Stimulated activated naive CD4-positive, alpha-beta T cell treated with Interleukin-2 at 50 U/mL for 16 hours (primary cell): ENCODE measurements at places on chromosomes 13 and 19.

DNA sequence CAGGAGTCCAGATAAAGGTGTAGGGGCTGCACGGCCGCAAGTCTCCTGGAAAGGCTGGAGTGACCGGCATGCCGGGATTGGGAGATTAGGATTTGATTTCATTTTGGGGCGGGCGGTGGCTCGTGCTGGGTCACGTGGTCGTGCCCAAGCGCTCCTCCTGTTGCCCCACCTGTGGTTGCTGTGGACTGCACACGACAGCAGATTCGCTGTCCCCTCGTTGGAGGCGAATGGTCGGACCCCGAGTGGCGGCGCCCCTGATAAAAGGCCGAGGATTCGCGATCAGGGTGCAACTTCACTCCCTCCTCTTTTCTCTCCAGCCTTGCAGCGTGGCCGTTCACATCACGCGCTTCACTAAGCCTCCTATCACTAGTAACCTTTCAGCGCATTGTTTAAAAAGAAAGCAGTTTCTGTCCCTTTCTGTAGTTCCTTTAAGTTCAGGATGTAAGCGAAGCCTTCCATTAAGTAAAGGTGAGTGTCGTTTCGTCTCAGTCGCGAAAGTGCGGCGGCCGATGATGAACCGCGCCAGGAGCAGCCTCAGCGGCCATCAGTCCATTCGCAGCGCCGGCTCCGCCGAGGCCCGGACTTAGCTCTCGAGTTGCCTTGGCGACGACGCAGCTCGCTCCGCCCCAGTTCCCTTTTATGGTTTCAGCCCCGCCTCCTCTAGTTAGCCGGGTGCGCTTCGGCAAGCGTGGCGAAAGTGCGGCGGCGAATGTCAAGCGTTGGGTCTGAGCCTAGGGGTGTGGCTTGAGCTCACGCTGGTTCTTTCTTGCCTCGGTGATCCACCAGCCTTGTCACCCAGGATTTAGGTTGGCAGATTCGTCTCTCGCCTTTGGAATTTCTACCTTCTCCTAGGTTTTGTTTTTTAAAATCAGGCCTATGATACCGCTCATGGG is 1.7 kb upstream of the PPP1R37 start:
- peak; percentile 90 for DNase-seq

DNA sequence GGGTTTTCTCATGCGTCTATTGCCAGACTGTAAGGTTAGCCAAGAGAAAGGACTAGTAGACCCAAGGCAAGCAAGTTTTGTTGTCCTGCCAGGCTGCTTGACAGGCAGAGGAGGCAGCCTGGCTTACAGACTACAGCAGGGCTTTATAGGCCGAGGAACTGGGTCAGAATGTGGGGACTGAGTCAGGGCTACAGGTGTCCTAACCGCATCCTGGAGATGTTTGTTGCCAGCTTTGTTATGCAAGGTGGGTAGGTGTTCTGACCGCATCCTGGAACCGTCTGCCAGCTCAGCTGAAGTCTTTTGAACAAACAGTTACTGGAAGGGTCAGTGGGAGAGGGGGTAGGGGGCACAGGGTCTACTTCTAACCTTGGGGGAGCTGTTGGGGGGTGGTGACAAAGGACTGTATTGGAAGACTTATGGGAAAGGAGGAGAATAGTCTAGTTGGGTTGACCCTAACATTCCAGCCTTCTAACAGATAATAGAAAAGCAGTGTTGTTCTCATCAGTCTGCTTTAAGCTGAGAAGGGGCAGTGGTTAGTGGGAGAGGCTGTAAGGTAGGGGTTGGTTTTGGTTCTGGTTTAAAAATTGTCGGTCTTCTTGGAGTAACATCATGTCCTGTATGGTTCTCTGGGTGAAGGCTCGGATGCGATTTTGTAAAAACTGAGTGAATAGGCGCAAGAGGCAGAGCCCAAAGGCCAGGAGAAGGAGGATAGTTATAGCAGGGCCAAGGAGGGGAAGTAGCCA is 913.8 kb upstream of the SLITRK5 start:
- DNase-seq = peak; percentile 11

- no peak for DNase-seq
These were observed 55.1 kb downstream of the GPR180 start for GRCh38 chr13:94656766-94657165.

DNA sequence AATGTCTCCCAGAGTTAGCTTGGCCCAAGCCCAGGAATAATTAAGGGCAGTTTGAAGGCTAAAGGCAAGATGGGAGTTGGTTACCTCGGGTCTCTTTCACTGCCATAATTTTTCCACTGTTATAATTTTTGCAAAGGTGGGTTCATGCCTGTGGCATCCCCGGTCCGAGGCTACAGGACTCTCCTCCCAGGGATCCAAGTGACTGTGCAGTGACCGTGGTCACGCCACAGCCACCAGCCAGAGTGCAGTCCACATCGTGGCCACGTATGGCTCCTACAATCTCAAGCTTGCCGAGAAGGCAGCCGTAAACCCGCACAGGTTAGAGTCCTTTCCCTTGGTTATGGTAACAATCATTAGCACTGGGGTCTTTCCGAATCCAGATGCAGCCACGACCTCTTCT is 36.8 kb downstream of the C13orf46 start:
- DNase-seq = no peak

- no peak for DNase-seq
These were observed 13.1 kb upstream of the SCEL start for GRCh38 chr13:77522444-77522843.

- DNase-seq = no peak
These were observed 2.8 kb upstream of the TNFSF9 start for GRCh38 chr19:6527893-6528543.

DNA sequence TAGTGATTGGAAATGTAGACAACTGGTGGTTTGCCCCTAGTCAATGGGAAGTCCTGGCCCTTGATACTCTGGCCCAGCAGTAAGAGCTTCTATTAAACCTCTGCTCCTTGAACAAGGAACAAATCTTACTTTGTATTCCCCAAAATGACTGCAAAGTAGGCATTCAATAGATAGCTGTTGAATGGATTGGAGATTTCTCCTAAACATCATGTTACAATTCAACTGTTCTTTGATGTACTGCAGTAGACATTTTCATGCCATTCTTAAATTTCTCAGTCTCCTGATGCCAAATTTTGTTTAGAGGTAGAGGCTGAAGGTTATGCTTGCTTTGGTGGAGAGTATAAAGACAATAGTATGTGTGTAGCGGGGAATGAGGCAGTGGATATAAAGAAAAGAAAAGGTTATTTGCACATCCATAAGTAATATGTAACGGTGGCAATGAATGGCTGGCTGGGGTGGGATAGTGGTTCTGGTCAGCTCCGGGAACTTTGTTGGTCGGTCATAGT is 12.8 kb downstream of the MIR17HG start:
- DNase-seq = no peak

- no peak for DNase-seq
These were observed 5.3 kb downstream of the TMPRSS9 start for GRCh38 chr19:2365201-2365970.

- no peak for DNase-seq
These were observed 37.3 kb downstream of the CILP2 start for GRCh38 chr19:19575411-19575810.

- no peak for DNase-seq
These were observed 1.7 kb downstream of the PCDH8 start for GRCh38 chr13:52846567-52847321.

DNA sequence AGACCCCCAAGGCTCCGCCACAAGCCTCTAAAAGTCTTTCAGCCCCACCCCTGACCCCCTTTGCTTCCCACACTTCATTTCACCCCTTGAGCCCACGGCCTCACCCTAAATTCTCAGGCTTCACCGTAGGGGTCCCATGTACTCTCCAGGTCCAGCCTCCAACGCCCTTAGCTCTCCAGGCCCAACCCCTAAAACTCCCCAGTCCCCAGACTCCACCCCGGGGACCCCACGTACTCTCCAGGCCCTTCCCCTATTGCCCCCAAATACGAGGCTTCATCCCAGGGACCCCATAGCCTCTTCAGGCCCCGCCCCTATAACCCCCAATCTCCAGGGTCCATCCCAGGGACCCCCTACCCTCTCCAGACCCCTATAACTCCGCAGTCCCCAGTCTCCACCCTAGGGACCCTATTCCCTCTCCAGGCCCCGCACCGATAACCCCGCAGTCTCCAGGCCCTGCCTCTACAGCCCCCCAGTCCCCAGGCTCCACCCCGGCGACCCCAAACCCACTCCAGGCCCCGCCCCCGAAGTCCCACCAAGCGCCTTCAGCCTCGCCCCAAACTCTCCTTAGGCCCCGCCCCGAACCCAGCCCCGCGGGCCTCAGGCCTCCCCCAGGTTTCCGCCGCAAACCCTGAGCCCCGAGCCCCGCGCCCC is 619 bp downstream of the MED16 start:
- no peak for DNase-seq

GRCh38 chr19:41746593-41747227 is 8.6 kb upstream of the CEACAM6 start:
- DNase-seq = peak; percentile 24

DNA sequence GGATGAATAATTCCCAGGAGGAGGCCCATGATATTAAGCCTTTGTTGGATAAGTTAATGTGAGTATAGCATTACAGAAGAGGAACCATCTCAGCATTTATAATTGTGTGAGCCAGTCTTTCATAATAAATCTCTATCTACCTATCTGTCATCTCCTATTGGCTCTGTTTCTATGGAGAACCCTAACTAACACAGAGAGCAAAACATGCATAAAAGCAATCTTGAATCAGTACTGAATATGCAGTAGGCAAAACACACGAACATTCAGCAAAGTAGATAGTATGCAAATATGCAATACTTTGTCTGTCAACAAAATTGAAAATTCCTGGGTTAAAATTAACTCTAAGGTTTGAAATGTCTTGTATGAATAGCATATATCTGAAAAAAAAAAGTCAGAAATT is 966.3 kb downstream of the DIAPH3 start:
- no peak for DNase-seq

DNA sequence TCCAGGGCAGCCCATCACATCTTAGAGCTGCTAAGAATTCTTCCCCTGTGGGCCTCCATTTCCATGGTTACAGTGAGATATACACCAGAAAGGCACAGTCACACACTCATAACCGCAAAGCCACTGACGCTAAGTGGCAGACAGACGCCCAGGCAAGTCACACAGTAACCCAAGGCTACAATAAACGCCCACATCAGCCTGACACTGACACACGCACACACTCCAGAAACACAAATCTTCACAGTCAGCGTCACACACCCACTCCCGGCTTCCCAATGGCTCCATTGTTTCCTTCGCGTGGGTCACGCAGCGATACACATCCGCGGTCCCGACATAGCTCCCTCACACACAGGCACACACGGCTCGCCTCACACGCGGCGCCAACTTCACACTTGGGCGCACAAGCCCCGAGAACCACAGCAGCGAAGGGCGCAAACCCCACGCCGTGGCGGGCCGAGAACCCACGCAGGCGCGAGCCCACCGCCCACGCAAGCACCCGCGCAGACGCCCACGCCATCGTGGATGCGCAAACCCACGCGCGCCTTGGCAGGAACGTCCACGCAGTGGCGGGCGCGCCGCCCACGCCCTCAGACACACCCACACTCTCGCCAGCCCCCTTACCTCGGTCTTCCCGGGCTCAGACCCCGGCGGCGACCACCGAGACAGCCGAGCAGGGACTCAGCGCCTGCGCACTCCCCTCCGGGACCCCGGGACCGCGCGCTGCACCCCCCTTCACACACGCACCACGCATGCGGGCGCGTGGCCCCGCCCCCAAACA is at the start of gene ZNF667:
TSS of gene ZNF667 (minus strand) at position 695 of the 778 bp plus-strand sequence. CDS start 14,975 bp downstream, outside the sequence.
- DNase-seq = no peak

DNA sequence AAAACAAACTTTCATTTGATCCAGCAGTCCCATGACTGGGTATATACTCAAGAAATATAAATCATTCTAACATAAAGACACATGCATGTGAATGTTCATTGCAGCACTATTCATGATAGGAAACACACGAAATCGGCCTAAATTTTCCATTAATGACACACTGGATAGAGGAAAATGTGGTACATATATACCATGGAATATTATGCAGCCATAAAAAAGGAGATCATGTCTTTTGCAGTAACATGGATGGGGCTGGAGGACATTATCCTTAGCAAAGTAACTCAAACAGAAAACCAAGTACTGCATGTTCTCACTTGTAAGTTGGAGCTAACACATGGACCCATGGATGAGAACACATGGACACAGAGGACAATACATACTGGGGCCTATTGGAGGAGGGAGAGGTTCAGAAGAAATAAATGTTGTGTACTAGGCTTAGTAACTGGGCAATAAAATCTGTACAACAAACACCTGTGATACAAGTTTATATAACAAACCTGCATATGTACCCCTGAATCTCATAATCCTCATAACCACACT is 283.6 kb downstream of the LMO7 start:
- DNase-seq = no peak

DNA sequence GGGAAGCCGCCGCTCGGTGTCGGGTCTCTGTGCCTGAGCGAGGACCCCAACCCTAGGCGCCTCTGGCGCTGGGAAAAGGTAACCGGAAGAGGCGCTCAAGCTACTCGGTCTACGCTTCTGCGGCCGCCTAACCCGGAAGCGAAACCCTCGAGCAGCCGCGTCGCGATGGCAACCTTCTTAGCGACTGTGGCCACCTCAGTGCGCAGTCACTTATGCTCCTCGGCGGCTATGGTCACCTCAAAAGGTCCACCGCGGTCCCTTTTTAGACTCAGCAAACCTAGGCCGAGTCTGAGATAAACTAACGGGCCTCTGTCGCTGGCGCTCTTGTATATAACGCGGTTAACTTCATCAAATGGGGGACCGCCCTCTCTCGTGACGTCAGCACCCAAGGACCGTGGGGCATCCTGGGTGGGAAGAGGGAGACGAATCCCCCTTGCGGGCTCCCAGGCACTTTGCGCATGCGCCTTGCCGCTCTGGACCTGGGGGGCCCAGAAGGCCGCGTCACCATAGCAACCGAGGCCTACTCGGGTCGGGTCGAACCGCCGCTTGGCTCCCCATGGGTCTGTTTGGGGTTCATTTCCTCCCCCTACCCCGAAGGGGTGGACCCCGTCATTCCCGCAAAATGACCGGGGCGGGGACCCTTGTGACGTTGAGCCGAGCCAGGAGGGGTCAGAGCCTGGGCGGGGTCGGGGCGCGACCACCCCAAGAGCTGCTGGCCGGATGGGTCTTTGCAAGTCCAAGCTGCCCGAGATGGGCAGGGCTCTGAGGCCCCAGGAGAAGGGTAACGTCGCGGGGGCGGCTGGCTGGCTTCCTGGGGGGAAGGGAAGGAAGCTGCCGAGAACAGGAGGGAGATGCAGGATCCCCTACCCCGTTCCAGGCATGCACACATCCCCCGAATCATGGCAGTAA is at the start of gene GTF2F1:
TSS of gene GTF2F1 (minus strand) at position 91 of the 909 bp plus-strand sequence. CDS start 169 bp downstream, outside the sequence.
- DNase-seq = peak; percentile 91

DNA sequence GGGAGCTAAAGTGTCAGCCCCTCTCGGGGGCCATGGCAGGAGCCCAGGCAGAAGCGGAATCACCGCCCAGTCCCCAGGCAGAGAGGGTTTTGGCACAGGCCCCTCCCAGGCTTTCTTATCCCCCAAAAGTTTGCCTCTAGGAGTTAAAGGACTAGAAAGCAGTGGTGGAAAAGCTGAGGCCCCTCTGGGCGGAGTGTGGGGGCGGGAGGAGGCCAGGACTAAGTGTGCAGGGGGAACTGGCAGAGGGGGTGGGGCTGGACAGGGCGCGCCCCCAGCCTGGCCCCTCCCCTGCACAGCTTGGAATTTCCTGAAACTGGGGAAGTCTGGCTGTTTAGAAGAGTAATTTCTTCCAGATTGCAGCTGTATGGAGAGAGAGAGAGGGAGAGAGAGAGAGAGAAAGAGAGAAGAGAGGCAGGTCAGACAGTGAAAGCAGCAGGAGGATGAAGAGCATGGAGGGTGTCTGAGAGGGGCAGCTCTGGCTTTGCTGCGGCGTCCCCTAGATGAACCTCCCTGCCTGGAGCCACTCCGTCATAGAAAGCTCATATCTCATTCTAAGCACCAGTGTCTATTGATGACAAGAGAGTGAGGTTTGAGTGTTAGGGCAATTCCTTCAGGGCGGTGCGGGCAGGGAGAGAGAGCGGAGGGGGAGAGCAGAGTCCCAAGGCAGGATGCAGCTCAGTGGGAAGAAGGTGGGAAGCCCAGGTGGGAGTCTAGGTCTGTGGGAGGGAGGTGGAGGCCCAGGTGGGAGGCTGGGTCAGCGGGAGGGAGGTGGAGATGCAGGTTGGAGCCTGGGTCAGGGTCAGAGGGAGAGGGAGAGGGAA is at the start of gene CDC42EP5:
TSS of gene CDC42EP5 (minus strand) at position 226 of the 821 bp plus-strand sequence. CDS start 7,749 bp downstream, outside the sequence.
- DNase-seq = no peak
